ENCODE measurements at places on chromosomes 13 and 19. TPM values are rescaled to one million over a fixed set of nuclear protein-coding genes. Genes with fewer than 3 reads are reported as not detected.
A peak's percentile ranks its signal among the peaks of the same experiment; 100 is the strongest.

- DNase-seq: no peak
Measured at GRCh38 chr19:6216236-6216995, 63.4 kb downstream of the MLLT1 start.

- DNase-seq: no peak
Measured at GRCh38 chr13:75312884-75313520, 169.0 kb downstream of the TBC1D4 start.

GRCh38 chr13:95124959-95125358 lies 176.3 kb downstream of the ABCC4 start:
- DNase-seq: no peak

The ZNF701 gene
- total RNA-seq: 16.0 TPM

GRCh38 chr13:67740871-67741535 lies 510.9 kb upstream of the PCDH9 start:
- no peak for DNase-seq

DNA sequence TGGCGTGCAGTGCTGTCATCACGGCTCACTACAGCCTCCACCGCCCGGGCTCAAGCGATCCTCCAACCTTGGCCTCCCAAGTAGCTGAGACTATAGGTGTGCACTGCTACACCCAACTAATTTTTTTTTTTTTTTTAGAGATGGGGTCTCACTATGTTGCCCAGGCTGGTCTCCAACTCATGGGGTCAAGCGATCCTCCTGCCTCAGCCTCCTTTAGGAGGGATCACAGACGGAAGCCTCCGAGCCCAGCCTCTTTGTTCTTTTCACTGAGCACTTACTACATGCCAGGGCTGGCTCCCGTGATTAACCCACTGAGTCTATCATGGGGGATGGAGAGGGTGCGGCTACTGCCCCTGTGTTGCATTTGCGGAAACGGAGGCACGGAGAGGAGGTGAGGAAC lies 12.9 kb upstream of the CACTIN start:
- no peak for DNase-seq

The OR4F17 gene
- total RNA-seq: not detected

GRCh38 chr13:42149136-42149535 lies 100.7 kb downstream of the DGKH start:
- DNase-seq: no peak

DNA sequence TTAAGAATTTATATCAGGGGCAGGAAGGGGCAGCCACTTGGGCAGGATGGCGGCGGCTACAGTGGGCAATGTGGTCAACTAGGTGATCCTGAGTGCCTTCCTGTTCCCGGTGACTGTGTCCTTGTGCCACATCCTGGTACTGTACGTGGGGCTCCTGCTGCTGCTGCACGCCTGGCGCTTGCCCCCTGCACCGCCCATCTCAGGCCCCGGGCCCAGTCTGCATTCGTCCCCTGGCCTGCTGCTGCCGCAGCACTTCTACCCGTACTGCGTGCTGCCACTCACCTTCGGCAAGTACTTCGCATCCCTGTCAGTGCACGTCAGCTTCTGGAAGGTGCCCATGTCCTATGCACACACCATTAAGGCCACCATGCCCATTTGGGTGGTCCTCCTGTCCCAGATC lies 40.1 kb downstream of the IFT88 start:
- DNase-seq: peak; percentile 81

DNA sequence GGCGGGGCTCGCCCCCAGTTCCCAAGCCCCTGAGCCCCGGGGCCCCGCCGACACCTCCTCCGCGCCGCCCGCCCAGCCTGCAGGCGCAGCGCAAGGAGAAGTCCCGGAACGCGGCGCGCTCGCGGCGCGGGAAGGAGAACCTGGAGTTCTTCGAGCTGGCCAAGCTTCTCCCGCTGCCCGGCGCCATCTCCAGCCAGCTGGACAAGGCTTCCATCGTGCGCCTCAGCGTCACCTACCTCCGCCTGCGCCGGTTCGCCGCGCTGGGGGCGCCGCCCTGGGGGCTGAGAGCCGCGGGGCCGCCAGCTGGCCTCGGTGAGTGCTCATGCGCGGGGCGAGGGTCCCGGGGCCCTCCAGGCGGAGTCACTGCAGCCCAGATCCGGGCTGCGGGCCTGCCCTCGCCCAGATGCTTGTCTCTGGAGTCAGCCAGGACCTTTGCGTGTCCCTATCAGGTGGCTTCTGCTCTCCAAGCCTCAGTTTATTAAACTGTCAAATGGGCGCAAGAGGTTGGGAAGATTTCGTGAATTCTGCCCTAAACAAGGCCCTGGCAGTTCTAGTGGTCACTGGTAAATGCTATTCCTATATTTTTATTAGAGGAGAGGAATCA lies 2.0 kb downstream of the NPAS1 start:
- DNase-seq: no peak

DNA sequence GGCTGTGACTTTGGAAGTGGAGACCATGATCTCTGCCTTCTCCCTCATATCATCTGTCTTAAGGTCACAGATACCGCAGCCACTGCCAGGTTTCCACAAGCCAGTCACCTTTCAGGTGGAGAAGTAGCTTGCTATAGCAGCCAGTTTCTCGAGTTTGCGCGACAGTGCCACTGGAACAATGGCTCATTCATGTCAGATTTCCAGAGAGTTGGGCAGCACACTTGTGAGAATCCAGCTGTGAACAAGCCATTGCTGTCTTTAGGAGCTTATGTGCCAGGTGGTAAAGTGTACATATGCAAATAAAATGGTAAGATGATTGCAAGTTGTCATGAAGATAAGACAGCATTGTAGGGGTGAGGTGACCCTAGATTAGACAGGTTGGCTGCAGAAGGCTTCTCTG lies 22.3 kb downstream of the GARRE1 start:
- DNase-seq: no peak

- DNase-seq: peak; percentile 84
Measured at GRCh38 chr19:38252941-38253691, 3.1 kb downstream of the PPP1R14A start.

The TUBA3C gene
- total RNA-seq: not detected

DNA sequence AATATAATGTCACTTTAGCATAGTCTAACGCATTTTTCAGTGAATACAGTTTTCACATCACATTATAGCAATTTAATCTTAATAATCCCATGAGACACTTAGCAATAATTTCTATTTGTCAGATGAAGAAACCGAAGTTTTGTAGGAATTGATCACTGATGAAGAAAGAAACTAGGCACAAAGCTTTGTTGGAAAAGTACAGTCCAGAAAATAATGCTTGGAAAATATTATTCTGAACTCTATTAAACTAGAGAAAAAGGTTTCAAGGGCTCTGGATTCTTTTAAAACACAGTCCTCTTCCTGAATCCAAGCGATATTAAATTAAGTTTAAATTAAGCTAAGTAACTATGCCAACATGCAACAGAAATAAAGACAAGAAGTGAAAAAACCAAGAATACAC lies 62.2 kb downstream of the DCLK1 start:
- DNase-seq: no peak

- DNase-seq: peak; percentile 54
Measured at GRCh38 chr13:28564030-28564429, 69.1 kb upstream of the FLT1 start.

Data from posterior vena cava (tissue), 2 donors.